ENCODE measurements at places on chromosomes 11 and 22.

DNA sequence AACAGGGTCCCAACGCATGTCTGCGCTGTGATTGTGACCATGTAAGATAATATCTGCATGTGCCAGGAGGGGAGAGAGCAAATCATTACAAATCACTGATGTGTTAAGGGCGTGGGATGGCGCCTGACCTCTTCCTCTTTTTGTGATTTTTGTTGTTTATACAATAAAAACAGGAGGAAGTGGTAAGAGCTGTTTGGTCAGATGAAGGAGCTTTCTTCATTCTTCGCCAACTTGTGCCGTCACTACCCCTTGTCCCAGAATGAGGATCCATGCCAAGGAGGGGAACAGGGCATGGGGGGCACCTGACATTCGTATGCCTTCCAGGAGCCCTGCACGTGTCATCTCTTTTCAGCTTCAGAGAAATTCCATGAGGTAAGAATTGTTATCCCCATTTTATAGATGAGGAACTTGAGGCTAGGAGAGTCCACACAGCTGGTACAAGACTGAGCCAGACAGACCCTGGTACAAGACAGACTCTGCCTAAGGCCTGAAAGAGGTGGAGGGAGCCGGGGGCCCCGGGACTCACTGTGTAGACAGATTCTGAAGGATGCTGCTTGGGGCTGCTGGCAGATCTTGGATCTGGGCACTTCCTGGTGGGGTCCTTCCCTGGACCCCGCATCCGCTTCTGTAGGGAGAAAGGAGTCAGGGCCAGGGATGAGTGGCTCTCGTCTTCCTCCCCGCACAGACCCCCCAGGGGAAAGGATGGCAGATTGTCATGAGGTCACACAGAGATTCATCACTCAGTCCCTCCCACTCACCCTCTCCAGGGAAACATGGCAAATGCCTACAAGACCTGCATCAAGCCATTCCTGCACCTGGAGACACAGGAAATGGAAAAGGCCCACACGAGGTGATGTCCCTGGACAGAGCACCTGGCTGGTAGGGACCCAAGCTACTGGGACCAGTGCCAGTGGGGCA lies 34.6 kb downstream of the NFAM1 start:
- no peak for DNase-seq

- DNase-seq, result no peak
Observed at GRCh38 chr22:39247361-39247760, 2.6 kb upstream of the PDGFB start.

GRCh38 chr11:65383778-65384177 lies 1.3 kb upstream of the SLC25A45 start:
- DNase-seq, result no peak

GRCh38 chr22:38656256-38657044 lies at the start of the genes CBY1 and FAM227A:
Gene CBY1, plus strand, starts transcription at chr22:38656638. Its CDS starts 11,417 bp downstream, at chr22:38668055.
Gene FAM227A, minus strand, starts transcription at chr22:38656392. Its CDS starts 6,224 bp downstream, at chr22:38650168.
- no peak for DNase-seq

DNA sequence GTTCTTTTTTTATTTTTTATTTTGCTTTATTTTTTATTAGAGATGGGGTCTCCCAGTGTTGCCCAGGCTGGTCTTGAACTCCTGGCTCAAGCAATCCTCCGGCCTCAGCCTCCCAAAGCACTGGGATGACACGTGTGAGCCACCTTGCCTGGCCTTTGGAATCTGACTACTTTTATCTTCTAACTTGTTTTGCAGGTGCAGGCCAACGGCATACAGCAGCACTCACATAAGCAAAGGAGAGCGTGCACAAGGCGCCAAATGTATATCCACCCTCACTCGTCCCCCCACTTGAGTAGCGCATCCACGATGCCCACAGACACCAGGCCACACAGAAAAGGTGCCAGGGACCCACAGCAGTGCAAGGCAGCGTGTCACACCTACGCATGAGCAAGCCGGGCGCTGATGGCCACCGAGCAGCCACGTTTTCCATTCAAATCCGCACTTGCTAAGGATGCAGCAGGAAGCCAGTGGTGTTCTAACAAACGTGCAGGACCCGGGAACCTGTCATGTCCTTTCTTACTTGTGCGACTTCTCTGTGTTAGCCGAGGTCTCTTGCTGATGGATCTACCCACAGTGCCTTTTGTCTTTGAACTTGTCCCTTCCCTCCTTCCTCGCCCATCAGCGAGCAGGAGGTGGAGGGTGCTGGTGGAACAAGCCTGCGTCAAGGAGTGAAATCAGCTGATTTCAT lies 5.9 kb downstream of the ASCL2 start:
- no peak for DNase-seq

- no peak for DNase-seq
Observed at GRCh38 chr22:42670046-42670445, 20.9 kb upstream of the CYB5R3 start.

- no peak for DNase-seq
Observed at GRCh38 chr11:119370486-119371046, 10.9 kb downstream of the USP2 start.

GRCh38 chr11:64667154-64667745 lies 55.7 kb downstream of the NRXN2 start:
- DNase-seq, result no peak

GRCh38 chr22:27435844-27436576 lies 365.5 kb downstream of the MN1 start:
- DNase-seq, result no peak

- DNase-seq, result no peak
Observed at GRCh38 chr11:16776711-16777612, 38.5 kb downstream of the C11orf58 start.

GRCh38 chr11:211295-211694 lies 3.8 kb downstream of the RIC8A start:
- no peak for DNase-seq

DNA sequence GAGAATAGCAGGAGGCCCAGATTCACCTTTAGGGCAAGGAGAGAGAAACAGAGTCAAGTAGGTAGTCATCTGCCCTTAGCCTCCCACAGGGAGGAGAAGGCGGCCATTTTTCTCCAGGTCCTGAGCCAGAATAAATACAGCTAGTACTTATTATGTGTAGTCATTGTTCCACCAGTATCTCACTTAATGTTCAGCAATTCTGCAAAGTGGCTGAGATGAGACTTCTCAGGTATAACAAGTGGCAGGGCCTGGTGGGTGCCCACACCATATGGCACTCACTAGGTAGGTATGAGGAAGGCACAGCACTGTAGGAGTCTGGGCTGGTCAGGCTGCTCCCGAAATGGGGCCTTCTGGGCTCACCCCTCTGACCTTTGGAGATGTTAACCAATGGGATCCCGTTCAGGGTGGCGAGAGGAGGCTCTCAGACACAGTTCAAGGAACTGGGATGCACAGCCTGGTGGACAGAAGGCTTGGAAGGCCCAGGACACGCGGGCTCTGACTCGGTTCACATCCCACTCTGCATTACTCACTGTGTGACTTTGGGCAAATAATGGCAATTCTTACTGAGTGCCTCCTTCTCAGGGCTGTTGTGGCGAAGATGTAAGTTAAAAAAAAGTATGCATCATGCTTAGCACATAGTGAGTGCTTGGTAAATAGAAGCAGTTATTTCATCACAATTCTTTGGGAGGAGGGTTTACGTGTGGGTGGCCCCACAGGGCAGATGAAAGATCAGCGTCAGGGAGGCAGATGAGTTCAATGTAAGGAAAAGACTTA lies 25.1 kb downstream of the RTN4RL2 start:
- DNase-seq, result no peak

DNA sequence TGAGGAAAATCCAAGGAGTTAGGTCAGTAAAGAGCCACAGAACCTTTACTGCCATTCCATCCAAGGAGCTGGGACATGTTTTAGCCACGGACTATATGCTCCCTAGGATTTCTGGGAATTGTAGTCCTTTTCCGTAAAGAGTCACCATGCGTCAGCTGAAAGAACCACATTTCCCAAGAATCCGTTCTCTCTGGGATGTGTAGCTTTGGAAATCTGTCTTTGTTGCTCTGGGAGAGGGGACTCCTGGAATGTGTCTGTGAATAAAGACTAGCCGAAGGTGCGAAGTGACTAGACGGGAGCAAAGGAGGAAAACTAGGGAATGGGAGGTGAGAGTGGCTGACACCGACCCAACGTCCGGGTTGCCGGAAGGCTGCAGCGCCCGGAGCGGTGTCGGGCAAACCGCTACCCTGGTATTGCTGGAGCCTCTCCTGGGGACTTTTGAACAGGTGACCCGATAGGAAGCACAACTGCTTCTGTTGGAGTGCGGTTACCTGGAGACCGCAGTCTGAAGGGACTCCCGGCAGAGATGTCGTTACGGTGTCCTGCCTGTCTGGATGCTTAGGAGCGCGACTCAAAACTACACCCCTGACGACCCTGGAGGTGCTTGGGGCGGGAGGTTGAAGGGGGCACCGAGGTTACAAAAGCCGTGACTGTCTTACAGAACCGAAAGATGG lies at the start of gene IFTAP:
Gene IFTAP (plus strand): TSS at position 187 of the 674 bp plus-strand sequence. CDS start 15,602 bp downstream, outside the sequence.
- DNase-seq, result no peak

GRCh38 chr11:129768356-129768755 lies 47.3 kb upstream of the TMEM45B start:
- no peak for DNase-seq

GRCh38 chr11:69106031-69106811 lies 49.5 kb upstream of the SMIM38 start:
- no peak for DNase-seq

Measured in vagina (tissue), 2 donors.